ENCODE measurements at places on chromosomes 6 and 20.

DNA sequence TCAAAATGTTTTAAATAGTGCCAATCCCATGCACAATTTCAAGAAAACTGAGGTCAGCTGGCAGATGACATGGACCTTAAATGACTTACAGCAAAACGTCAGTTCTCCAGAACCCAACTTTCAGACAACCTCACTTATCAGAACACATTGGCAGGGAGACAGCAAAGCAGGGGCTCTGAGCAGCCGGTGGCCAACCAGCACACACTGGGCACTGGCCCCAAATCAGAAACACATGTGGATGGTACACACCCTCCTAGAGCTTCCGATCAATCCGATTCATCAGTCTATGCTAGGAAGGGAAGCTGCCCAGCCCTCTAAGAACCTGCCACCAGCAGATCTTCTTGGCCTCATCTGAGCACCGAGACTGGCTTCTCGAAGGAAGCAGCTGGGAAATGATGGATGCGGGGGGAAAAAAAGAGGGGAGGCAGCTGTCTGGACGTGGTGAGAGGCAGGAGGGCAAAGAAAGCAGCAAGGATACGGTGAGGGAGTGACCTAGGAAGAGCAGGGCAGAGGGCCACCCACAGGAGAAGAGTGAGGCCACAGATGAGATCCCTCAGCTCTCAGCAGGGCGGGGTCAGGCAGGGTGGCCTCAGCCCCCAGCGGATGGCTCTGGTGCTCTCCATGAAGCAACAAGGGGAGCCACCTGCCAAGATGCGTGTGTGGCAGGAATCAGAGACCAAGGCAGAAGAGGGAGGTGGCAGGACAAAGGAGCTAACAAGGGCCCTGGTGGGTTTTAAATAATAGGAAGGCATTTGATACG, 32.9 kb downstream of the TAF4 start:
- no peaks in the 10 kb centered on the region for H3K27me3 ChIP-seq
- H3K27ac ChIP-seq = no peak overlapping the region
- no peak overlapping the region for H3K4me3 ChIP-seq
- DNase-seq = no peak

- H3K36me3 ChIP-seq = no peaks in the 10 kb centered on the region
- DNase-seq = no peak
- no peak overlapping the region for H3K27ac ChIP-seq
- no peaks in the 10 kb centered on the region for H3K27me3 ChIP-seq
- H3K4me1 ChIP-seq = no peaks in the 10 kb centered on the region
- H3K4me3 ChIP-seq = no peak overlapping the region
Observed at GRCh38 chr20:54105653-54106052, 35.3 kb upstream of the BCAS1 start.

- H3K27ac ChIP-seq = peak overlapping the region; percentile 34
- no peaks in the 10 kb centered on the region for H3K27me3 ChIP-seq
- peaks cover 58% of the 10 kb centered on the region for H3K4me1 ChIP-seq
- DNase-seq = no peak
Observed at GRCh38 chr6:11023032-11023431, 21.1 kb downstream of the ELOVL2 start.

GRCh38 chr6:163323274-163323673, 91.2 kb upstream of the QKI start:
- H3K4me1 ChIP-seq = peaks cover 21% of the 10 kb centered on the region
- no peaks in the 10 kb centered on the region for H3K27me3 ChIP-seq
- no peak overlapping the region for H3K4me3 ChIP-seq
- no peak overlapping the region for H3K27ac ChIP-seq
- DNase-seq = no peak

DNA sequence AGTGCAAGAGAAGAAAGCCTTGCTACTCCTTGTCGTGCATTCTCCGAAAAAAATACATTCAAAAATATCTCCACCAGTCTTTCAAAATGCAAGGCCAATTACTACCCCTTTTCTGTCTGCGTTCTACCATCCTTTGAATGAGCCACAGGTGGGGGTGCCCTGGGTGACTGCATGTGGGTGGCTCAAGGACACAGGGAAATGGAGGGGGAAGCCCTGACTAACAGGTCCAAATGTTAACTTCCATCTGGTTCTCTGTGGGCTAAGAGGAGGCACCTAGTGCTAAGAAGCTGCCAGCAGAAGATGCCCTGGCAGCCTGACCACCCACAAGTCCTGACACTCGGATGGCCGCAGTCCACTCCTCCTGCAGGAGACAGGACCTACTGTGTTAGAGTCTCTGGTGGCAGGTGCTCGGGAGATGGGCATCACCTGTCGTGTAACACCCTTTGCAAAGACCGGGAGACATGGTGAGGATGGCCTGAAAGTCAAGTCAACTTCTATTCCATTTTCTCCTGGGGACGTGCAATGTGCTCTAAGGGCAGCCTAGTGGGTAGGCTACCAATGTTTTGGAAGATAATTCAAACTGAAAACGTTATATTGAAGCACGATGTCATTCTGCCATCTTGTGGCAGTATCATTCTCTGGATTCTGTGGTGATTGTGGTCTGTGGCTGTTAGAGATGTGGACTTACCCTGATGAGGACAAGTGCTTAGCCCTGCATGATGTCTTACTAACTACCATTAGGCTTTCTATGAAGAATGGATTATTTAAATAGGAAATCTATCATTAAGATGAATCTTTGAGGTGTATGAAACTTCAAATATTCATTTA, 27.4 kb upstream of the IGF2R start:
- no peaks in the 10 kb centered on the region for H3K27me3 ChIP-seq
- H3K36me3 ChIP-seq = peaks cover 5% of the 10 kb centered on the region
- no peak for DNase-seq

DNA sequence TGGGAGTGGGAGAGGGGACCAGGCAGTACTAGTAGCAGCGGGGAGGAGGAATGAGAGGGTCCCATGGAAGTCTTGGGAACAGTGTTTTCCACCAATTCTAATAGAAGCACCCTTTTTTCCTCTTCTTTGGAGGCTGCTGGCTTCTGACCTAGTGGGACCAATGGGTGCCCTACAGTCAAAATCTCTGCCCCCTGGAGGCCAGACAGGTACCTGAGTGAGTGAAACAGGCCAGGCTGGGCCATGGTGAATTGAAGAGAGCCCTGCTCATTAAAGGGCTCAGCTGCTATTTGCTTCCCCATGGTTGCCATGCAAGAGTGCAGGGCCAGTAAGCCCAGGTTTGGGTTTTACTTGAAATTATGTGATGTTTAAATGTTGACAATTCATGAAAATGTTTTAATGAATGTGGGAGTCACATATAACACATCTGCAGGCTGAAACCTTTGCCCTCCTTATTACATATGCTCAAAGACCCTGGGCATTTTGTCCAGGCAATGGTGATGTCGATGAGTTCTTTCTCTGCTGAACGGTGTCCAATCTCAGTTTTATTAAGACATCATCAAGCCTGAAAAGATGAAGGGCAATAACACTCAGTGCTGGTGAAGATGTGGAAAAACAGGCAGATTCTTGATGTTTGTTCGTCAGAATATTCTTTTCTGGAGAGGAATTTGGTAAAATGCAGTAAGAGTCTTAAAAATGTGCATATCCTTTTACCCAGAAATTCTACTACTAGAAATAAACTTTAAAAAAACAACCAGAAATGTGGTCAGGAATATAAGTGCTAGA, 42.3 kb upstream of the OCSTAMP start:
- peaks cover 12% of the 10 kb centered on the region for H3K27me3 ChIP-seq
- H3K36me3 ChIP-seq = peaks cover 7% of the 10 kb centered on the region
- DNase-seq = no peak
- H3K4me1 ChIP-seq = no peaks in the 10 kb centered on the region

DNA sequence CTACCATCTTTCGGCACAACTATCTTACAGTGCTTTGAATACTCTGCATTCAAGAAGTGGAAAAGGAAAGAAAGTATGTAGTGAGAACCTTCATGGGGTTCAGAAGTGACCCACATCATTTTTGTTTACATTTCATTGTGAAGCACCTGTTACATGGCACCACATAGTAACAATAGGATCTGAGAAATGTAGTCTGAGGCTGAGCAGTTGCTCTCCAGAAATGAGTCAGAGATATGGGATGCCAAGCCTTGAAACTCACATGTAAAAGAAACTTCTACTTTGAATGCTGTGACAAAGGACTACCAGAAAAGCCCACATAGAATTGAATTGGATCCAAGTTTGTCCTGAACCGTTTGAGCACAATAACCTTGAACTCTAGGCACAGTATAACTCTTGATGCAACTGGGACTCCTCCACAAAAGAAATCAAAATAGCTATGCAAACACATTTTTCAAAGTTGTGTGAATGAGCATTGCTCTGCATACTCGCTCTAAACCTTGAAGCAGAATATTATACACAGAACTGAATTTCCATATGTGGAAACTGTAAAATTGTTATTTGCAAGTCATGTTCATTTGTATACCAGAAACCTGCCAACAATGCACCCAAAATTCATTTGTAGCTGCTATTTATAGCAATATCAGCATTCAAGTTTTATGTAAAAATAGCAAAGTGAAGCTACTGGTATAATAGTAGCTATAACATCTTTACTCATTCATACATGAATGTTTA, 400.9 kb upstream of the POU3F2 start:
- no peaks in the 10 kb centered on the region for H3K27me3 ChIP-seq
- no peak for DNase-seq
- H3K4me3 ChIP-seq = no peak overlapping the region
- H3K27ac ChIP-seq = no peak overlapping the region

DNA sequence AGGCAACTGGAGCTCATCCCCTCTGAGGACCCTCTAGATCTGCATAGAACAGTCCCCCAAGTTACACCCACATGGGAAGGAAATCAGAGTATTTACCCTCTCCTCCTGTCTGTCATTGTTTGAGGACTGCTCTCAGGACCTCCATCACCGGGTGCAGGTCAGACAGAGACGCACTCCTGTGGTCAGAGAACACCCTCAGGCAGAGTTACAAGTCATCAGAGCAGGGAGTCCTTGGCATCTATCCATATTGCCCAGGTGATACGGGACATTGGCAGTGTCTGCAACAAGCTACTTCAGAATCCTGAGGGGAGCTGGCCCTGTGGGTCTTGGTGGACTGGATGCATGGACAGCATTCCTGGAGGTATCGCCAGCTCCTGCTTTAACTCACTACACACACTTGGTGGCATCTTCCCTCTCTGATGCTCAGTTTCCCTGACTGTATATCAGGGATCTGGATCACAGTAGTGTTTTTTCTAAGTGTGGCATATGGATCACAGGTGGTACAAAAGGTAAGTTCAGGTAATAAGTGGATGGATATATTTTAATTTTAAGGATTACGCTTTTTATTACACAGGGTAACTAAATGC, 15.1 kb upstream of the ISM1 start:
- H3K36me3 ChIP-seq = peaks cover 2% of the 10 kb centered on the region
- no peak for DNase-seq
- H3K27me3 ChIP-seq = peaks cover 9% of the 10 kb centered on the region
- H3K4me3 ChIP-seq = no peak overlapping the region
- no peak overlapping the region for H3K27ac ChIP-seq
